ENCODE measurements at places on chromosomes 13 and 19. TPM values are rescaled to one million over a fixed set of nuclear protein-coding genes. Genes with fewer than 3 reads are reported as not detected.

The AXL gene
- total RNA-seq: 27.5 TPM

The NLRP11 gene
- not detected for total RNA-seq

The PLPPR3 gene
- 0.21 TPM for total RNA-seq

The COX7A1 gene
- total RNA-seq: 1,384 TPM

- DNase-seq: no peak
Measured at GRCh38 chr13:100112186-100112838, 23.4 kb downstream of the PCCA start.

DNA sequence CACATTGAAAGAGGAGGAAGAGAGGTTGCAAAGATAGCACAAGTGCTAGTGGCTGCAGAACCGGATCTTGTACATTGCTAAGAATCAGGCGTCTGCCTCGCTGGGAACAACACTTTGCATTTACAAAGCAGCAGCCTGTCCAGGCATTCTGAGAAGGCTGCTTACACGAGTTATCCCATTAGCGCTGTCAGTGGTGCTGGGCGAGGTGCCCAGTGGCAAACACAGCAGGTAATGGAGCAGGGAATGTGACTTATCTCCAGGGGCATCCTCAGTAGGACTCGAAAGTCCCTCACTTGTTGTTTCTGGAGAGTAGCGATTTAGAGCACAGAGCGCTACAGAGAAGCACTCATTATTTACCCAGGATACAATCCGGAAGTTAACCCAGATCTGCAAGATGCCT, 209.6 kb downstream of the OLFM4 start:
- DNase-seq: no peak
